Neural crest cell (in vitro differentiated cells): ENCODE measurements at places on chromosomes 2 and 18.
A peak's percentile ranks its signal among the peaks of the same experiment; 100 is the strongest.

DNA sequence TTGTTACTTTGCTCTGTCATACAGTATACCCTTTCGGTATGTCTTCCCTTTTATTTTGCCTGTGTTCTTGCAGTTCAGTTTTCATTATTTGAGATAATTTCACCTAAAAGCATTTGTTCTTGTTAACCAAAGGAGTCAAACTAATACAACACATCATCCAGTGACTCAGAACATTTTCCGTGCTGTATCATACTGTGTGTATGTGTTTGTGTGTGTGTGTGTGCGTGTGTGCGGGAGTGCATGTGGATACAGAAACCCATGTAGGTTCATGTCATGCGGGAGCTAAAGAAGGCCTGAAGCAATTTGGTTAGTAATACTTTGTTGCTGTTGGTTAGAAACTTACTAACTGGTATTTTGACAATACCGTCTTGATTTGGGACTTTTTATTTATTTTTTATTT is 60.0 kb downstream of the CEP192 start:
- DNase-seq: no peak

DNA sequence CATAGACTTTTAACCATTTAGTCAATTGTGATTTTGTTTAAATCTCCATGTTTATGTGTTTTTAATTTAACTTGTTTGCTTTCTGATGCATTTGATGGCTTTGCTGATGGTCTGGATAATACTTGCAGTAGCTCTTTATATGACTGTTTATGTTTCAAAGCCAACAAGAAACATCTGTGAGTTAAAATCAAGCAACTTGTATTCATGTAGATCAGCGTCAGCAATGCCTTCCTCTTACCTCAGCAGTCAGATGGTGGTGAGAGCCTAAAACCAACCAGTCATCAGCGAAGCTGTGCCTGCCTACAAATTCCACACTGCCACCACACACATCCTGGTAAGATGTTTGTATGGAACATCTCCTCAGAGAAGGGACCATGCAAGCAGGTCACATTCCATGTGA is 231.9 kb downstream of the PTGR3 start:
- no peak for DNase-seq

GRCh38 chr2:79554899-79555298 is 42.0 kb downstream of the CTNNA2 start:
- no peak for DNase-seq

DNA sequence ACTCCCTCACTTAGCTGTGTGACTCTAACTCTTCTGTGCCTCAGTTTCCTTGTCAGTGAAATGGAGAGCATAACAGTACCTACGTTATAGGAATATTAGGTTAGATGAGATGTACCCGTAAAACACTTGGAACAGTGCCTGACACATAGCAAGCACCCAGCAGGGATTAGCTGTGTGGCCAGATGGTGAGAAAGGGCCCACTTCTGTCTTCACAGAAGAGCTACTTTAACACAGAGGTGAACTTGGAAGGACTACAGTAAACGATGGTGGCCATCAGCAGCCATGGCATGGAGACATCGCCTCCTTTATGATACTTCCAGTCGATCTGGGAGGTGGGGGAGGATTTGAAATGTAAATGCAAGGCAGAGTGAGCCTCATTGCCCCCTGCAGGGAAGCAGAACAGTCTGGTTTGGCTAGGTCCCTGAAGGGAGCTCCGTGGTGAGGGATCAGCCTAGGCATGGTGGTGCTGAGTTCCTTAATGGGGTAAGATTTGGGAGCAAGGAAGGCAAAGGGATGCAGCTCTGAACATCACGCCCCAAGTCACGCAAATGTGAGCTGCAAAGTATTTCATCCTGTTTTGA is 101.7 kb upstream of the ALPP start:
- DNase-seq: no peak

DNA sequence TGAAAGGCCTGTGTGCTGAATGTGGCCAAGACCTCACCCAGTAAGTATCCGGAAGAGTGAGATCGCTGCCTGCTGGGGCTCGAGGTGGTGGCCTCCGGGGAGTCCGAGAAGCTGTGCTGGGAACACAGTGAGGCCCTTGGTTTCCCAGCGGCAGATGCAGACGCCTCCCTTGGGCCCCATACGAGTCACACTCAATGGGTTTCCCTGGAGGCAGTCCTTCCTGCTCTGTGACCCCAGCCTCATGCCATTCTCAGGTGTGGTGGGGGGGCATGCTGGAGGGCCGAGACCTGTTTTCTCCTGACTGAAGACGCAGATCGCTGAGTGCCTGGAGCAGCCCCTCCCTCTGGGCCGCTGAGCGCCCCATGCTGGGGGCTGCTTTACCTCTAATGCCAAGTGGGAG is 15.7 kb downstream of the CTDP1 start:
- no peak for DNase-seq

DNA sequence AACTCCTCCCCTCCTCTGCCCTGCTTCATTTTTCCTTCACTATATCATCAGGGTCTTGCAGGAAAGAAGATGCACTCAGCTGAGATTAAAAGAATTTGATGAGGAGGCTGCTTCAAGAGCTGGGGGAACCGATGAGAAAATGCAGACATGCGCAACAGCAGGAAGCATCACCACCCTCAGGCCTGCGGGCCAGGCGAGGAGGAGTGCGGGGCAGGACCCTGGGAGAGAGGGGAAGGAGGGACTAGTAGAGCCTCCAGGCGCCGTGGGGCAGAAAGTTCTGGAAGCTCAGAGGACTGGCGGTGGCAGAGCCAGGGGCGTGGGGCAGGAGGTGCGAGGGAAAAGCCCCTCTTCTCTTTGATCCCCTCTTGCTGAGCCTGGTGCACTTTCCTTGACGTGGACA is 108.2 kb downstream of the CD226 start:
- no peak for DNase-seq

DNA sequence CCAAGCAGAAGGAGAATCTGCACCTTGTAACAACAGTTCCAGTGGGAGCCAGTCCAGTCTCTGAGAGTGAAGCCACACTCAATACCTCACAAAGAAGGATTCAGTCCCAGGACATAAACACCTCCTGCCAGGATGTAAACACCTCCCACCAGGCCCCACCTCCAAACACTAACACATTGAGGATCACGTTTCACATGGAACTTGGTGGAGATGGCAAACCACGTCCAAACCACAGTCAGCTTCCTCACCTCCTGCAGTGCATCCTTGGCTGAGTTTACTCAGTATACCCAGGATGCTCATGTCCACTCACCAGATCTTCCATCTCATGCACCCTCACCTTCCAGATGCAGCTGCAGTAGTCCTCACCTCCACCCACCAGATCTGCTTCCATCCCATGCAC is 37.8 kb upstream of the TMEM18 start:
- DNase-seq: no peak

- no peak for DNase-seq
Observed at GRCh38 chr2:159612255-159612901, 4.0 kb downstream of the BAZ2B start.

DNA sequence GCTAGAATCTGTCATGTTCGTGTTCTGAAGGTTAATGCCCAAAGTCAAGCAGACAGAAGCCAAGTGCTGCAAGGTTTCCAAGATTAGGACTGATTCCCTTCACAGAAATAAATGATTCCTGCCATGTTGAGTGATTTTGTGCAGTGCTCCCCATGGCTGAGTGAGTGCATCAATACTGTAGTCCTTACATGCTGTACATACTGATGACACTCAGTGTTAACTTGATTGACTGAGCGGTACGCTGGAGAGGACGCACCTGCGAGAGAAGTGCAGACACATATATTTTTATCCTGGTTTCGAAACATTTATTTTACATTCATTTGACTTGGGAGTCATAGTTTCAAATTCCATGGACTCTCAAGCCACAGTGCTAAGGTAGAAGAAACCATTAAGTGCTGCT is 92.0 kb downstream of the ASXL3 start:
- no peak for DNase-seq

- no peak for DNase-seq
Observed at GRCh38 chr18:13221869-13222855, 3.6 kb downstream of the LDLRAD4 start.

DNA sequence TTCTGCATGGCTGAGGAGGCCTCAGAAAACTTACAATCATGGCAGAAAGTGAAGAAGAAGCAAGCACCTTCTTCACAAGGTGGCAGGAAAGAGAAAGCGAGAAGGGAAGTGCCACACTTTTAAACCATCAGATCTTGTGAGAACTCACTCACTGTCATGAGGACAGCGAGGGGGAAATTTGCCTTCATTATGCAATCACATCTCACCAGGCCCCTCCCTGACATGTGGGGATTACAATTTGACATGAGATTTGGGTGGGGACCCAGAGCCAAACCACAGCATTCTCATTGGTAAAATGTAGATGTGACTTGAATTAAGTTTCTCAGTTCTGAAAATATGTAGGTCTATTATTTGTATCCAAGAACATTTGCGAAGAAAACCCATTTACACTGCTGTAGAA is 854.8 kb downstream of the EPHA4 start:
- DNase-seq: no peak

- no peak for DNase-seq
Observed at GRCh38 chr2:223735035-223735640, 102.2 kb downstream of the AP1S3 start.

GRCh38 chr2:130825231-130825965 is 11.3 kb upstream of the ARHGEF4 start:
- peak; percentile 27 for DNase-seq

- DNase-seq: no peak
Observed at GRCh38 chr18:42736074-42736473, 379.4 kb downstream of the RIT2 start.

GRCh38 chr2:40405465-40405864 is 46.4 kb downstream of the SLC8A1 start:
- DNase-seq: no peak

GRCh38 chr2:64234785-64235184 is 90.6 kb upstream of the PELI1 start:
- no peak for DNase-seq

DNA sequence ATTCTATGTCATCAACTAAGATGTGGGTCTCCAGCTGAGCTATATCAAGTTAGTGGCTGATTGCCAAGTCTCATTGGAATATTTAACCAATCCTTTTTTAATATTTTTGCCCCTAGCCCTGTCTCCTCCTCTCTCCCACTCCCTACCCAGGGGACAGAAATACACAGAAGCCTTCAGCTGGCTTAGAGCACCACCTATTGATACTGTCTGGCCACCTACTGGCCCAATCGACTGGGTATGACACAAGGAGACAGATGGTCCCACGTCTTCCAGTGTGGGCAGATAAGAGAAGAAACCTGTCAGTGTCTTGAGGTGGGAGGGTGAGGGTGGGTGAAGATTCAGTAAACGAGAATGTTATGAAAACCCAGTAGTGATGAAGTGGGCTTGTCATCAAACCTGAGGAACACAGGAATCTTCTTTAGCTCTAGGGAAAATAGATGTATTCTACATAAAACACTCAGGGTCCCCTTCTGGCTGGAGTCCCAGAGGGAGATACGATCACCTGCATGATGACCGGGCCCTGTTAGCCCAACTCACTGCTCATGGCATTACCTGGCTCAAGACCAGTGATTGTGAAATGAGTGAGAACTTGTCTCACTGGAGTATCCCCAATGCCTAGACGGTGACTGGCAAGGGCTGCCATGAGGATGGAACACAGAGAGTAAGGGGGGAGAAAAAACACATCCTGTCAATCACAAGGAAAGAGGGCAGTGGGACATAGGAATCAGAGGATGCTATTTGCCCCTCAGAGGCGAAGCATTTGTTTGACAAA is 26.7 kb downstream of the POLR1A start:
- DNase-seq: no peak

DNA sequence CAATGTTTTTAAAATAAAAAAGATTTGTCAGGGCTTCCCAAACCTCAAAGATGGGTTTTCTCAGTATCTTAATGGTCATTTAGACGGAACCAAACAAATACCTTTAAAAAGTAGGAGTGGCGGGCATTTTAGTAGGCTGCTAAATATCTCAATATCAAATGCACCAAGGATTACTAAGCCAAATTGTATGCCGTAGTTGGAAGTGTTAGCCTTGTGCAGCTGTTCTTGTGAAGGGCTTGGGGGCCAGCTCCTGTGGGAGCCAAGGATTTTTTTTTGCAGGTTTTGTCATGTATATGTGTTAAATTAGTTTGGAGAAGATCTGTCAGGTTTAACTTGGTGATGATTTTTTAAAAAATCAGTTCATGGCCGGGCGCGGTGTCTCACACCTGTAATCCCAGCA is 52.1 kb downstream of the ACTR2 start:
- no peak for DNase-seq

- DNase-seq: no peak
Observed at GRCh38 chr2:154568413-154568812, 130.1 kb upstream of the KCNJ3 start.
